ENCODE measurements at places on chromosomes 13 and 19.

GRCh38 chr13:27980280-27980998 lies 8.1 kb downstream of the URAD start:
- no peak for DNase-seq

DNA sequence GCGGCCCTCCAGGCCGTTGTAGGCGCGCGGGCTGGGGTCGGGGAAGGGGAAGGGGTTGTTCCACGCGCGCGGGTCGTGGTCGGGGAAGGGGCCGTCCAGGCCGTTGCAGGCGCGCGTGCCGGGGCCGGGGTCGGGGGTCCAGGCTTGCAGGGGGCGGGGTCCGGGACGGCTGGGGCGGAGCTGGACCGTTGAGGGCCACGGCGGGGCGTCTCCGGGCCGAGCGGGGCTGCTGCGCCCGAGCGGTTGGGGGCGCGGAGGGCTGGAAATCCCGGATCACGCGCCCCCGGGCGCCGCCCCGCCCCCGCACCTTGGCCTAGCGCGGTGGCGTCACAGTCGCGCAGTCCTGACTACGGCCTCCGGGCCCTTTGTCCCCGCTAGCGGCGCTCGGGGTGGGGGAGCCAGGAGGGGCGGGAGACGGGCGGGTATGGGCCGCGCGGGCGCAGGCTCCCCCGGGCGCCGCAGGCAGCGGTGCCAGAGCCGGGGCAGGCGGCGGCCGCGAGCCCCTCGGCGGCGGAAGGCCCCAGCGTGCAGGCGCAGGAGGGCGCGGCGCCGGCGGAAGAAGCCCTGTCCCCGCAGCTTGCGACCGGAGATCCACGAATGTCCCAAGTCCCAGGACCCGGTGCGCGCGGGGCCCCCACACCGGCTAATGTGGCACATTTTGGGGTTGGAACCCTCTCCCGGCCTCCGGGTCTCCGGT lies 665 bp downstream of the GPX4 start:
- peak; percentile 39 for DNase-seq

DNA sequence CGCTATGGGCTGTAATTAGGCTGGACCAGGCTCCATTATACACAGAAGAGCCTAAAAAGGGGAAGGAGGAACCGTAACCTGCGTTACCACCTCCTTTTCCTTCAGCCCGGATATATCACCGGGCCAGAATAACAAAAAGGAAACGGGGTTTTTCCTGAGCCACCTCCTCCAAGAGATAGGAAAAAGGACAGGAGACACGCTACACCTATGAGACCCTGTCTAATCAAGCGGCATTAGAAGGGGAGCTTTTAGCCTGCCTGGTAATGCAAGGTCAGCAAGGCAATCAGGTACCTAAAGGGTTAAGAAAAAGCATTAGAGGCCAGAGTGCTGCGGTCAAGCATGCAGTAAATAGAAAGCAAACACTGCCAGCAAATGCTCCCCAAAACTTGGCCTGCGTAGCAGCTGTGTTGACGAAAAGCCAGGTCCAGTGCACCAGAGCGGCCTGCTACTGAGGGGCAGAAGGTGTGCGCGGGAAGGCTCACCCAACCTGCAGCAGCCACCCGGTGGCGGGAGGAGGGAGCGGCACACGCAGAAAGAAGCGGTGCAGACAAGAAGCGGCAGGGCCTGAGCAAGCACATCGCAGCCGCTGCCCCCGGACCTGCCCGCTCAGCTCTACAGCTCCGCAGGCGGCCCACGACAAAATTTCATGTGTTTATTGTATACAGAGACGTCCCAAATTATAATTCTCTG lies 1466.1 kb downstream of the UQCRFS1 start:
- no peak for DNase-seq

GRCh38 chr13:33362986-33363727 lies 77.6 kb upstream of the STARD13 start:
- DNase-seq = no peak

DNA sequence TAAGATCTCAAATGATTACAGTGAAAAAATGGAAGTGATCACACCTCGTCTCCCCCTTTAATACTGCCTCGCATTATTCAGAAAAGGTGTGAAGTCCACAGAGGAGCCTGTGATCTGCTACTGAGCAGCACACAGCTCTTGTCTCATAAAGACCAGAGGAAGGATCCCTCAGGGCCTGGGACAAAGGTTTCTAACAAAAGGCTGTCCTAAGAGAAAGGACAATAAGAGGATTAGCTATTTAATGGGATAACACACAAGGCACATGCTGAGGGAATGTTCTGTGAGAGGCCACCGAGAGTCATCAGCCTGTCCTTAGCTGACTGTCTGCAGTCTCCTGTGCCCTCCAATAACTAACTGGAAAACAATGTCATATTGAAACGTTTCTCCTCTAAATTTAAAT lies 26.7 kb downstream of the EBPL start:
- peak; percentile 94 for DNase-seq

GRCh38 chr13:48731957-48732569 lies 78.3 kb downstream of the CYSLTR2 start:
- DNase-seq = peak; percentile 82

GRCh38 chr13:48192411-48192935 lies 40.5 kb upstream of the ITM2B start:
- DNase-seq = no peak

GRCh38 chr19:41565379-41565720 lies 10.6 kb upstream of the CEACAM21 start:
- DNase-seq = no peak

DNA sequence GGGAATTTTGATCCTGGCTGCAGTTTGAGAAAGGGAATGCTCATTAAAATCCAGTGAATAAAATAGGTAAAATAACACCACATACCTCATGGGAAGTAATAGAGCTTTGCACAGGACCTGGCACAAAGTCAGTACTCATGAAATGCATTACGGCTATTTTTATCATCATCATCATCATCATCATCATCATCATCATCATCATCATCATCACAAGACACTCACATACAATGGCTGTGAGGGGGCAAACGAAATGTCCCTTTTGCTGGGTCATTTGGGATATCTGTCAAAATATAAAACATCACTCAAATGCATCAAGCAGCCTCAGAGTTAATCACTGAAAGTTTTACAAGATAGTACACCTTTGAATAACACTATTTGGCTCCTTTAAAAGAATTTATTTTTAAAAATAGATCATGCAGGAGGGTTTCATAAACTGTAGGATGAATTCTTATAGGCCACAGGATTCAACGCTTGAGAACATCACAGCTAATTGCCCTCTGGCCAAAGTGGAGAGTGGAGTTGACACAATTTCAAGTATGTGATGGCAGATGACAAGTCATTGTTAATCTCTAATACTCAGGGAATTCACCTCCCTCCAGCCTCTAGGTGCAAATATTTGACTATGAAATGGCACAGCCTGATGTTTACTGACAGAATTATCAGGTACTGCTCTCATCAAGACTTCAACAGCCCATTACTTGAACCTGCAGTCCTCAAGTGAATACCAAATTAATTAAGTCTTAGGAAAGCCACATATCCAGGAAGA lies 14.2 kb upstream of the ZNF599 start:
- no peak for DNase-seq

DNA sequence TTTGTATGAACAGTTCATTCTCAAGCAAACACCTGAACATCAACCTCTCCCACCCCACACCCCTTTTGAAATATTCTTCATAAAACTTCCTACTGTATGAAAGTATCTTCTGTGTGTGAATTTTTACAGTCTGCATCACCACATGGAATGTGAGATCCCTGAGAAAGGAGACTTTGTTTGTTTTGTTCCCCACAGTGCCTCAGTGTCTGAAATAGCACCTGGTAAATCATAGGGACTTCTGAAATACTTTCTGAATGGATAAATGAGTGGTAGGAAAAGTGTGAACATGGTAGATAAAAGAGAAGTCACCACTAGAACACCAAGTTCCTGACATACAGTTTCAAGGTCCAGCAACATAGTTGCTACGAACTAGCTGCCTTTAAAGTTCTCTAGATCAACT lies 1071.2 kb downstream of the EFNB2 start:
- DNase-seq = no peak

GRCh38 chr19:53960886-53961285 lies 1.9 kb upstream of the CACNG8 start:
- DNase-seq = no peak

DNA sequence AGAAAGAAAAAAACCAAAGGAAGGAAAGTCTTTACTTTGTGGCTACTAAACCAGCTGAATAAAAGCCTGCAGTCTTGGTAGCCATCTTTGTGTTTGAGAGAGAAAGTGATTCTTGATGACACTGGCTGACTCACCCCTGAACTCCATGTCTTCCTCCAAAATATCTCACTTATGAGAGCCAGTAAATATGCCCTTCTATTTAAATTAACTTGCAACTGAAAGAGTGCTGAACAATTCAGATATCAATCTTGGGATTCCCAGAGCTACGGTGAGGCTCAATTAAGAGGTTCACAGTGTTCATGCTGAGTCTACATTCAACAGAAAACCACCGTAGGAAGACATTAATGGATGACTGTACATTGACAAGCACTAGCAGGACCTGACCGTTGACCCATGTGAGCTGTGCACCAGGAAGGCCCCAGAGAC lies 57.9 kb downstream of the KCTD12 start:
- no peak for DNase-seq

GRCh38 chr13:29561918-29562317 lies 33.6 kb downstream of the SLC7A1 start:
- DNase-seq = no peak

DNA sequence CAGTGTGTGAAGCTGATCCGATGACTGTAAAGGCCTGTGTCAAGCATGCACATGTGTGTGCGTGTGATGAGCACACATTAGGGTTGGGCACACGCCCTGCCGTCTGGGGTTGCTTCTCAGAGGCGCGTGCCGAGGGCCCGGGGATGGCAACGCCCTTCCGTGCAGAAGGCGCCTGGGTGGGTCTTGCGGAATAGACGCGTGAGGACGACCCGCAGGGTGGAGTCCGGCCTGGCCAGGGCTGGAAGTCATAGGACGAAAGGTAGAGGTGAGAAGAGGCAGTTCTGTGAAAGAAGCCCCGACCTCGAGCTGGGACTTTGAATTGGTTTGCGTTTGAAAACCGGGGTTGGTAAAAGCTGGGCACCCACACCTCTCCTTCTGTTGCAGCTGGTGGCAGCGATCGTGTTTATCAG lies 35.7 kb downstream of the TMEM255B start:
- DNase-seq = no peak

DNA sequence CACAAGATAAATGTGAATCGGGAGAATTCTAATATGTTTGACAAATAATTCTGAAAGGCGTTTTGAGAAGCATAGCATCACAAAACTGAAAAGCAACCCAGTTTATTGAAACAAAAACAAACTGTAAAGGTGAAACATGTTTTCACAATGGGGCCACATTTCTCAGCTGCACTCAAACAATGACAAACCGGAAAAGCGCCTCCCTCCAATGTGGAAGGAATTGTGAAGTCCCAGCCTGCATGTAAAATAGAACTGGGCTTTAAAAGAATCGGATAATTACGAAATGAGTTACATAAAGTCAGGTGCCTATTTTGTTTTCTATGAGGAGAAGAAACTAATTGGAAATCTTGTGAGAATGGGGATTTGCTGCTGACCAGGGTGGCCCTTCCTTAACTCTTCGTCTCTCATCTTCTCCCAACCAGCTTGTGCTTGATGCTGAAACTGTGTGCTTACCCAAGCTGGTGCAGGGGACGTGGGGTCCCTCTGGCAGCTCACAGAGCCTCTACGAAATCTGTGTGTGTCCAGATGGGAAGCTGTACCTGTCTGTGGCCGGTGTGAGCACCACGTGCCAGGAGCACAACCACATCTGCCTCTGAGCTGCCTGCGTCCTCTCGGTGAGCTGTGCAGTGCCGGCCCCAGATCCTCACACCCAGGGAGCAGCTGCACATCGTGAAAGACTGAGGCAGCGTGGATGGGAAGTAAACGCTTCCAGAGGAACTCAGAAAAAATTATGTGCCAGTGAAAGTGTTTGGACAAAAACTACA lies 109.4 kb downstream of the SACS start:
- DNase-seq = no peak

DNA sequence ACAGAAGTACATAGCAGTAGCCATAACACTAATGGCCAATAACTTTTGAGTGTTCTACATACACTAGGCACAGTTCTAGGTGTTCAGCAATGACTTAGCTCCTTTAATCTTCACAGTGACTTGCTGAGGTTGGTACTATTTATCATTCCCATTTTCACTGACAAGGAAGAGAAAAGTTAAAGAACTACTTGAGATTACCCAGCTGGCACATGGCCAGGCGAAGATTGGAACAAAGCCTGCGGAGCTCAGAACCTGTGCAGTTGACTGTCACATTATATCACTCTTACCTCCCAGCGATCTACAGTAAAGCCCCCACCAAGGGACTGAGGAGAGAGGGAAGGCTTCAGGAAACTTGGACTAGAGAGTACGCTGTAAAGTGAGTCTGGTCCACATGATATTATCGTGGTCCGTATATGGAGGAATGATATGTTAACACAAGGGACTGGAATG lies 42.4 kb upstream of the WDFY2 start:
- DNase-seq = peak; percentile 44

- peak; percentile 67 for DNase-seq
Measured at GRCh38 chr19:843180-843835, 2.5 kb downstream of the PRTN3 start.

DNA sequence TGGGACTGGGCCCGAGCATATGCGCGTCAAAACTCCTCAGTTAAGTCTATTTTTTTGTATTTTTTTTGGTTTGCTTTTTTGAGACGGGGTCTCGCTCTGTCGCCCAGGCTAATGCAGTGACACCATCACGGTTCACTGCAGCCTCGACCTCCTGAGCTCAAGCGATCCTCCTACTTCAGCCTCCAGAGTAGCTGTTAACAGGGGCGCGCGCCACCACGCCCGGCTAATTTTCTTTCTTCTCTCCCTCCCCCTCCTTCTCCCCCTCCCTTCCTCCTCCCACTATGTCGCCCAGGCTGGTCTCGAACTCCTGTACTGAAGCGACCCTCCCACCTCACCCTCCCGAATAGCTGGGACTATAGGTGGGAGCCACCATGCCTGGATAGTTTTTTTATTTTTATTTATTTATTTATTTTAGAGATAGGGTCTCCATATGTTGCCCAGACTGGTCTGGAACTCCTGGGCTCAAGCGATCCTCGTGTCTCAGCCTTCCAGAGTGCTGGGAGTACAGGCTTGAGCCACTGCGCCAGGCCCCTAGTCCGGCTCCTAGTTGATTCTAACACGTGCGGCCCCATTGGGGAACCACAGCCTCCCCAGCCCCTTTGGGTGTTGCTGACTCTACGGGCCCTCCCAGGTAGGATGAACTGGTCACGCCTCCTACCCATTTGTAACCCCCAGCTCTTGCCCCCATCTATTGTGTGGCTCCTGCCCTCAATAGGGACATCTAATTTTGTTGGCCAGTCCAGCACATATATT lies 806 bp upstream of the ZNF837 start:
- DNase-seq = no peak

- no peak for DNase-seq
Measured at GRCh38 chr13:49246850-49247642, 679 bp upstream of the CDADC1 start.

DNA sequence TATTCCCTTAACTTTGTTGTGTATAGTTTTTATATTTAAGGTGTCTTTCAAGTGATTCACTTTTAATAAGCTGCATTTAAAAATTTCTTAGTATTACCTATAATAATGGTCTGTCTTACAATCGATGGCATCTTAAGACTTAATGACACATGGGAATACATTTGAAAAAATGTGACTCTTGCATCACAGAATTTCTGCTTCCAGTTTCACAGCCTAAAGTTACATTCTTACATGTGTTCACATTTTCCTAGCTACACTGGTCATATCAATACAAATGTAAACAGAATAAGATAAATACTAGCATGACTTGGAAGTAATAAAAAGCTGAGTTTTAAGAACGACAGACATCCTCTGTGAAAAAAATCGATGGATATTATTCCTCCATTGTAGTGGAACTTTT lies 1597.1 kb upstream of the MIR17HG start:
- no peak for DNase-seq

All from HAP-1 (cell line).